ENCODE measurements at places on chromosomes 1 and 21.

DNA sequence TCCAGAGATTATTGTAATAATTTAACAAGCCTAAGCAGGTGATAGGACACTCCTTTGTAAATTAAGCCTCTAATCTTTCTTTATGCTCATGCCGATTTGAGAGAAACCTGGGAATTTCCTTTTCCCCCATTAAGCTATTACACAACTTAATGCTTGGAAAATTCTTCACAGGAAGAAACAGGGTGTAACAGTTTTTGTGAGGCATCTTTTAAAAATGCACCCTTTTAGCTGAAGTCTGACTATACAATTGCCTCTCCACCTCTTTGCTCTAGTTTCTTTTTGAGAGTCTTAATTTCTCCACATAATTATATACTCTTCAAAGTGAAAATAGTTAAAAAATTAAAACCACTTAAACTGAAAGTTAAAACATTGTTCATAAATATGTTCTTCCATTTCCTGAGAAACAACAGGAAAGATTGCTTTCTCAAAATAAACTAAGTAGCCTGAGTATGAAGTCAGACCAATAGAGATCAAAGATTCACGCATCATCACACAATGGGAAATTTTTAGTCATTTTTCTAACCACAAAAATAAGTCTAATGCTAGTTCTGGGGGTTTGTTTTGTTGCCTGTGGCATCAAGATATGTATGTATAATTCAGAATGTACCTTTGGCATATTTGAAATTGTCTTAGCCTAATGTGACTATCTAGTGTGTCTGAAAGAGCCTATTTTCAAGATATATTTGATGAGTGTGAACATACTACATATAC, 34.7 kb downstream of the LRRC8D start:
- DNase-seq: peak; percentile 17

- no peak for DNase-seq
Observed at GRCh38 chr1:163863731-163864130, 542.0 kb downstream of the NUF2 start.

- DNase-seq: no peak
Observed at GRCh38 chr1:1089731-1090423, 15.8 kb upstream of the RNF223 start.

- DNase-seq: no peak
Observed at GRCh38 chr1:240800291-240800690, 188.3 kb upstream of the GREM2 start.

Data from keratinocyte (primary cell).